Activated CD4-positive, CD25-positive, alpha-beta regulatory T cell treated with anti-CD3 and anti-CD28 coated beads, Interleukin-2, amount 50 U/mL, for 72 hours (primary cell): ENCODE measurements at places on chromosomes 7 and 10.
A peak's percentile ranks its signal among the peaks of the same experiment; 100 is the strongest.

- no peak for DNase-seq
Observed at GRCh38 chr7:98163269-98163668, 48.0 kb upstream of the BHLHA15 start.

- DNase-seq: no peak
Observed at GRCh38 chr10:12465385-12466136, 116.2 kb downstream of the CAMK1D start.

DNA sequence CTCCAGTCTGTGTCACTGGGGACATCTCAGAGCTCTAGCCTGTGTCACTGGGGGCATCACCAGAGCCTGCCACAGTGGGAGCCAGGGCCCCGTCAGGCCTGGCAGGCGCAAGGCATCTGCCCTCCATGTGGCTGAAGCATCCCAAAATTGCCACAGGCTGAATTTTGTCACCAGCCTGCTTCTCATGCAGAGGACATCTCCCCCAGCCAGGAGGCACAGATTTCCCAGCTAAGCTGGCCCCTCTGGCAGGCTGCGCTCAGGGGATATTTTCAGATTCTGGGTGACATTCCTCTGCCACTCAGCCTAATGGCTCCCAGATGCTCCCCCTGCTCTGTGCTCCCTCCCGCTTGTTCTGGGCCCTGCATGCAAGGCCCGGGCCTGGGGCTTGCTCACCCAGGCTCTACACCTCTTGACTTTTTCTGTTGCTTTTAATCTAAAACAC lies 64.6 kb downstream of the COL13A1 start:
- DNase-seq: no peak

- no peak for DNase-seq
Observed at GRCh38 chr7:17130281-17131059, 168.0 kb upstream of the AHR start.

DNA sequence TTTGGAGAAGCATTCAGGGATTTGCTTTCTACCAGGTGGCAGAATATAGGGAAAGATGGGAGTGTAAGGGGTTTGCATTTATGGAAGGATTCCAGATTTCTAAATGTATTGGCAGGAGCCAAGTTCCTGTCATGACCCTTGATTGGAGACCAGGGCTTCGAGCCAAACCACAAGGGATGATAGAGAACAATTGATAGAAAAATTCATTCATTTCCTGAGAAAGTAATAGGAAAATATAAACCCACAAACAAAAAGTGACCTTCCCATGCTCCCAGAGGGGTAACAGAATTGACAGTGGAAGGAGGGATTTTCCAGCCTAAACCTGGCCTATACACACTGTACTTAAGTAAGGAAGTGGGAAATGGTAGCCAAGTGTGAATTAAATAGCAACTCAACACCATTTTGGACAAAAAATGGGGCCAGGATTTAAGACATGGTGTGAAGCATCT lies 22.4 kb upstream of the IFIT2 start:
- no peak for DNase-seq

DNA sequence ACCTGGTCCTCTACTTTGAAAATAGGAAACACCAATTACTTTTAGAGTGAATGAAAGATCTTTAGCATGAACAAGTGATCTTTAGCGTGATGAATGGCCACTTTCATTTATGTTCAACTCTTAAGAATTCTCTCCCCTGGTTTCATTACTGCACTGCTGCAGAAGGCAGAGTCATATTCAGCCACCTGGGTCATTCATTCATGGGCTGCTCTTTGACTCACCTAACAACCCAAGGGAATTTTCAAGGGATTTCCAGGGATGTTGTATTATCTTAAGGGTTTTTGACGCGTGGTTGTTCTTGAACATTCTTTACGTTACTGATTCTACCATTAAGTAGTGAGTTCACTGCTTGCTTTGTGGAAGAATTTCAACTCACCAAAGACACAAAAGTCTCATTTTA lies 87.3 kb upstream of the STK17A start:
- no peak for DNase-seq

GRCh38 chr7:134827889-134828288 lies 48.5 kb downstream of the CALD1 start:
- DNase-seq: no peak

DNA sequence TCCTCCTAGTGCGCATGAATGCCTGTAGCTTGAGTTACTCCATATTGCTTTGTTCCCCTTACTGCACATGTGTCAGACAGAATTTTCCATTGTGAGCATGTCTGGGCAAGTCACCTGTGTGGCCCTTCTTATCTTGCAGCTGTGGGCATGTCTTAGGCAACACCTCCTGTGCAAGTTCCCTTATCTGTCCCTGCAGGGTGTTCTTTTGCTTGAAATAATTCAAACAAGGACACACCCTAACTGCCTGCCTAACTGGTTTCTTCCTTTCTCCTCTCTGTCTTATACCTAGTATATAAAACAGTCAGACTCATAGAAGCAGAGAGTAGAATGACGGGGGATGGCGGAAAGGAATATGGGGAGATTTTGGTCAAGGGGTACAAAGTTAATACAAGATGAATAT lies 421.1 kb upstream of the SORCS1 start:
- DNase-seq: no peak

DNA sequence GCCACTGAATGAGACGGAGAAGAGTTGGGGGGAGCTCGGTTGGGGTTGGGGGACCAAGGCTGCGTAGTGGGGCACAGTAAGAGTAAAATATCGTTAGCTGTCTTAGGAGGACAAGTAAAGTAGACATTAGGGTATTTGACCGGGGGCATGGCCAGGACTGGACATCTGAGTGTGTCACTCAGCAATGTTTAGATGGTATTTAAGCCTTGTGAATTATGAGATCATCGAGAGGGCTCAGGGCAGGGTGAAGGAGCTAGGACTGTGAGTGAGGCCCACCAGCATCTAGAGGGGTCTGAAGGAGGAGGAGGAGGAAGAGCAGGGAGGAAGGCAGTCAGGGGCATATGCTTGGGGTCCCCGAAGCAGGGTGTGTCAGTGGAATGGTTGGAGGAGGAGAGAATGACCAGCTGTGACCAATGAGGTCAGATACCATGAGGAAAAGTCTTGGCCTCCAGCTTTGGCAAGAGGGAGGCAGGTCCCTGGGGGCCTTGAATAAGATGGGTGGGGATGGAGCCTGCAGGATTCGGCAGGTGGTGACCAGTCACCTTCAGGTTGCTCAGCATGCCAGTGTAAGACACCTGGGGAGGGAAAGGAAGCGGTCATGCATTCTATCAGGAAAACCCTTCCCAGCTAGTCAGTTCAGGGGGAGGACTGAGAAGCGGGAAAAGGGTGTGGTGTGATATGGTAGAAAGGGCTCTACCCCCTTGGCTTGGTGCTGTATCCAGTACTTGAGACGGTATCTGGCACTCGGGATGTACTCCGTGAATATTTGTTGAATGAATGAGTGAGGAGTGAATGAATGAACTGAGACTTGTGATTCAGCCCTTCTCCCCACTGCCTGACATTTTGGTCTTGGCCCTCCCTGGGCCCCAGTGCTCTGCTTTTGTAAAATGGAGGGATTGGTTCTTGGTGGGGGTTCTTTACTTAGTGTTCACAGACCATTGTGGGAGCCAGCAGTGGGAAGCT lies 34.8 kb upstream of the SH2D4B start:
- DNase-seq: no peak

- peak; percentile 56 for DNase-seq
Observed at GRCh38 chr10:50417886-50418830, 166.8 kb upstream of the ASAH2 start.

DNA sequence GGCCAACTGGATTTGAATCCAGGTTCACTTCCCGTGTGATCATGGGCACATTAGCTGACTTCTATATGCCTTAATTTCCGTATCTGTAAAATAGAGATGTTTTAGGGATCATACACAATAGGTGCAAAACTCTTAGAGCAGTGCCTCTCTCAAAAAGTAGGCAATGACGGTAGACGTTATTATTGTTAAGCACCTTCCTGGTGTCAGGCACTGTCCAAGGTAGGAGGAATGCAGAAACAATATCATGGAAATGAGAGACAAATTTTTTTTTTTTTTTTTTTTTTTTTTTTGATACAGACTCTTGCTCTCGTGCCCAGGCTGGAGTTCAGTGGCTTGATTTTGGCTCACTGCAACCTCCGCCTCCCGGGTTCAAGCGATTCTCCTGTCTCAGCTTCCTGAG lies 8.1 kb downstream of the TMEM248 start:
- DNase-seq: no peak

GRCh38 chr10:71266147-71266917 lies 52.7 kb upstream of the SLC29A3 start:
- DNase-seq: no peak

- no peak for DNase-seq
Observed at GRCh38 chr7:142231716-142232115, 26.1 kb downstream of the PRSS58 start.

DNA sequence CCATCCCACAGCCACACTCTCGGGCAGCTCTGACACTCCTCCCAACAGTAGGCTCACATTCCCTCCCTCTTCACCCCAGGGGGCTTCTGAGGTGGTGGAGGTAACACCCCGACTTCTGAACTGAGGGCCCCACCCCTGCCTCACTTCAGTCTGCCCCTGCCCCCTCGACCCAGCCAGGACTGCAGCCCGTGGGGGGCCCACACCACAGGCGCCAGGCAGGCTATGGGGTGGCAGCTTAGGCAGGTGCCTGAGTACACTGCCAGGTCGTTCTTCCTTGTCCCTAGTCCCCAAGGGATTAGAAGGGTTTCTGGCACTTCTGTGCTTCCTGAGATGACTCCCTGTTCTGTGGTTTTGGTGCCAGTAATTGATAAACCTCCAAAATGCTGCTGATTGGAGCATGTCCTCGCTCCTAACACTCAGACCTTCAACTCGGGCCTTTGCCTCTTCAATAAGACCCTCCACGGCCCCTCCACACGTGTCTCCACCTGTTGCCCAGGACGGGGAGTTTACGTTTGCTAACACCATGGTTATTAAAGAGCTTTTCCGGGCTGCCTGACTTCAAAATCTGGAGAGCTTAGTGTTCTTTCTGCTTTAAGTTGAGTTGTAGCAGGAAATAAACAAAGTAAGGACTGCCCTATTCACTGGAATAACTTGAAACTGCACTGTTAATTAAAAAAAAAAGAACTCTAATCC lies 23.8 kb upstream of the LARP4B start:
- no peak for DNase-seq

DNA sequence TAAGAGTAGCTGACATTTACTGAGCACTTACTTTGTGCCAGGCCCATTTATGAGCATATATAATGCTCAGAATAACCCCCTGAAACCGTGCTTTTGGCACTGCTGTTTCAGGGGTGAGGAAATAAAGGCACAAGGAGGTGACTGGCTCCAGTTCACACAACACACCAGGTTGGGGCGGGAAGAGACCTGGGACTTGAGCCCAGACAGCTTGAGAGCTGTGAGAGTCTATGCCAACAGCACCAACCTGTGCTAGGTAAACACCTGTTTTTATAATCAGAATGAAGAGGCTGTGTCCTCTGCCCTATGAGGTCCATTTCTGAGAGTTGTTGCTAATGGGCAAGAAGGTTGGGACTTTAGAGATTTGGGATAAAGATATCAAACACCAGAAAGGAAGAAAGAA lies 8.8 kb upstream of the AZGP1 start:
- DNase-seq: no peak

DNA sequence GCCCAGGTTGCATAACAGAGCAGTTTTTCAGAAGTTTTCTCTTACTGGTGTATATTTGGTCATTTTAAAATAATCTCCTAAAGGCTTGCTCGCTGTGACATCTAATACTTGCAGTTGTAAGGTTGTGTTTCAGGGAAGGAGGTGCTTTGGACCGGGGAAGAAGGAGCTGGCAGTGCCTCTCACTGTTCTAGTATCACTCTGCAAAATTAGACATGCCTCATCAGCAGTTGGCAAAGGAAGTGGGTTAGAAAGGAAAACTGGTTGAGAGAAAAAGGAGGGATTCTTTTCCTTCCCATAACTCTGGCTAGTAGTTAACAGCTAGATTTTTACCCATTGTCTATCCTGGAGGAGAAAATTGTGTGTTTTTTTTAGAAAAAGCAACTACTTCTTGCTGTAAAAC lies 34.8 kb downstream of the CUL1 start:
- no peak for DNase-seq

- DNase-seq: no peak
Observed at GRCh38 chr10:93152136-93152535, 78.4 kb downstream of the CYP26A1 start.

- DNase-seq: no peak
Observed at GRCh38 chr7:128738570-128739047, 550 bp upstream of the CALU start.

DNA sequence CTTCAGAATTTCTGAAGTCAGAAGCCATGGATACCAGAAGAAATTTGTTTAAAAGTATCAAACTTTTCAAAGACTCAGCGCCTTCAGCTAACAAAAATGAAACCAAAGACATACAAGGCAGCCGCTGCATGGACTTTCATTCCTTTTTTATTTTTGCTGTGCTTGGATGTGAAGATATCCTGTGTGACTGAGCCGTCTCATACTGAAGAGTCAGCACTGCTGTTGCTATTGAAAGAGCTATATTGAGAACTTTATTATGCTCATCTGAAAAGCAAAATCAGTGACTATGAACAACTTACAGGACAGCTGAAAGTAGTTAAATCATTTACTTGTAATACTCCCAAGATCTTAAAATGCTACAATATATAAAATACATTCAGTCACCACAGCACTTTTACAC lies 809.2 kb downstream of the NXPH1 start:
- no peak for DNase-seq

GRCh38 chr7:112159351-112159750 lies 46.8 kb downstream of the DOCK4 start:
- no peak for DNase-seq

- no peak for DNase-seq
Observed at GRCh38 chr10:78981257-78981969, 87.4 kb upstream of the ZMIZ1 start.

- DNase-seq: no peak
Observed at GRCh38 chr7:130356121-130356875, 11.7 kb downstream of the CPA5 start.

- no peak for DNase-seq
Observed at GRCh38 chr10:98861962-98862361, 373.7 kb downstream of the HPSE2 start.

DNA sequence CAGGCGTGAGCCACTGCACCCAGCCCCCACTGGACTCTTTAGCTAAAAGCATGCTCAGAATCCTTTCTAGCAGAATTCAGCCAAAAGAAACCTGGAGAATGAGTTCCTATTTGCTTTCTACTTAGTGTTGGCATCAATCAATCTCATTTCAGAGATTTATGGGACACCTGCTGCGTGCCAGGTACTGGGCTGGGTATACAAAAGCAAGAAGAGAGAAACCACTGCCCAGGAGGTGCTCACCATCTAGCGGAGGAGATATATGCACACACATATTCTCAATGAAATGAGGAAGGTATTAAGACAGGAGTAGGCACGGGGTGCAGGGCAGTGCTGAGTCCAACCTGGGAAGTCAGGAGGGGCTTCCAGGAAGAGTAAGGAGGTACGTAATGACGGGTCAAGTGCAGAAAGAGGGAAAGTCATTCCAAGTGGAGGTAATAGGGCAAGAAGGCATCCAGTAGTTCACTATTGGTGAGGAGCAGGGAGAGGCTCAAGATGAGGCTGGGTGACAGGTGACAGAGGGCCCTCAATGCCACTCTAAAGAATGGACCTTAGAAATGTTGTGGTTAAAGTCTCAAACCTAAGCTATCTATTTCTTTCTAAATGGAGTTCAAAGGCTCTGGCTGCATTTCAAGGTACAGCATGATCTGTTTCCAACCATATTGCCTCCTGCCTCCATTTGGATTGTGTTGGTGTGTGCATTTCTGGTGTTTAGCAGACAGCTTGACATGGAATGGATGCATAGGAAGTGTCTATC lies 22.1 kb downstream of the ABLIM1 start:
- DNase-seq: no peak

- no peak for DNase-seq
Observed at GRCh38 chr10:117226813-117227451, 14.0 kb upstream of the SLC18A2 start.
